ENCODE measurements at places on chromosomes 1 and 21.

GRCh38 chr1:2446394-2446793, 29.7 kb upstream of the PLCH2 start:
- DNase-seq, result no peak

- no peak for DNase-seq
Measured at GRCh38 chr1:59631561-59632255, 183.0 kb upstream of the HOOK1 start.

GRCh38 chr1:46673749-46674182, 2.1 kb downstream of the TEX38 start:
- no peak for DNase-seq

DNA sequence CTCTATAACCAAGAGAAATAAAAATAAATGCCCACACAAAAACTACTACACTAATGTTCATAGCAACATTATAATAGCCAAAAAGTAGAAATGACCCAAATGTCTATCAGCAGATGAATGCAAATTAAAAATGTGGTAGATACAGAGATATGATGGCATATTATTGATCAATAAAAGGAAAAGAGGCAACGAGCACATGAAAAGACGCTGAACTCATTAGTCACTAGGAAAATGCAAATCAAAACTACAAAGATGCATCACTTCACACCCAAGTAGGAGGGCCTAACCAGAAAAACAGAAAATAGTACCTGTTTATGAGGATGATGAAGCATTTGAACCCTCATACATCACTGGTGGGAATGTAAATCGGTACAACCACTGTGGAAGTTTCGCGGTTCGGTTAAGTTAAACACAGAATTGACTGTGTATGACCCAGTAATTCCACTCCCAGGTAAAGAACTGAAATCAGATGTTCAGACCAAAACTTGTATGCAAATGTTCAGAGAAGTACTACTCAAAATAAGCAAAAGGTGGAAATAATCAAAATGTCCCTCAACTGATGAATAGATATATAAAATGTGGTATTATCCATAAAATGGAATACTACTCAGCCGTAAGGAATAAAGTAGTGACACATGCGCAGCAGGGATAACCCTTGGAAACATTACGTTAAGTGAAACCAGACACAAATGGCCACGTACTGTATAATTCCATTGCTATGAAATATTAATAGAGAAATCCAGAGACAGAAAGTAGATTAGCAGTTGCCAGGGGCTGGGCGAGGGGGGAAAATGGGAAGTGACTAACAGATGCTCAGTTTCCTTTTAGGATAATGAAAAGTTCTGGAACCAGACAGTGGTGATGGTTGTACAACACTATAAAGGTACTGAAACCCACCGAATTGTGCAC, 3.1 kb downstream of the USP48 start:
- DNase-seq, result no peak

- DNase-seq, result no peak
Measured at GRCh38 chr1:160354388-160354985, 11.3 kb downstream of the NCSTN start.

DNA sequence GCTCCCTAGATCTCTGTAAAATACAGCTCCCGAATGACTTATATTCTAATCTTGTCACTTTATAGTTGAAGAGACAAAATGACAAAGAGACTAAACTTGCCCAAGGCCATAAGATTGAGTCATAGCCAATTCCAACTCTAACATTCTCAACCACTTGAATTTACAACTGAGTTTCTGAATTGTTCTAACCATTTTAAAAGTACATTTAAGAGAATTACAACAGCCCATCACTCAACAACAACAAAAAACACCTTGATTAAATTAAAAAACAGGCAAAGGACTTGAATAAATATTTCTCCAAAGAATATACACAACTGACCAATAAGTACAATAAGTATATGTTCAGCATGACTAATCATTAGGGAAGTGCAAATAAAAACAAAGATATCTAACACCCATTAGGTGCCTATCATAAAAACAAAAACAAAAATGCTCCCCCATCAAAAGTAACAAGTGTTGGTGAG, 8.7 kb upstream of the ADCY10 start:
- DNase-seq, result no peak
